ENCODE measurements at places on chromosomes 6 and 20.

- no peak for DNase-seq
Measured at GRCh38 chr6:39951716-39952115, 17.5 kb upstream of the MOCS1 start.

DNA sequence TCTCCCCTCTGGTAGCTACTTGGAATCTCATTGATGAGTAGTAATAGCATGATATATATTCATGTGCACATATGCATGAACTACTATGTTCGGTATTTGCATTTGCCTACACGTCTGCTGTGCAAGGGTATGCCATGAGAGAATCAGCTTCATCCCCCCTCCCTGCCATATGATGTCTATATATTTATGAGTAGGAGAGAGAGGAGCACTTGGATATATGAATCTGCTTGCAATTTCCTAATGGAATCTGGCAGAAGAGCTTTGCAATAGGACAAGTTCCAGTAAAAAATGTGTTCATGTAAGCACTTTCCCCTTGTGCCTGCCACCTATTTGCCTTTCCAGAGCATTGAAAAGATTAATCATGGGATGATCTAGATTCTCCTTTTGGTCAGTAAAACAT is 76.2 kb upstream of the BACH2 start:
- DNase-seq: no peak

DNA sequence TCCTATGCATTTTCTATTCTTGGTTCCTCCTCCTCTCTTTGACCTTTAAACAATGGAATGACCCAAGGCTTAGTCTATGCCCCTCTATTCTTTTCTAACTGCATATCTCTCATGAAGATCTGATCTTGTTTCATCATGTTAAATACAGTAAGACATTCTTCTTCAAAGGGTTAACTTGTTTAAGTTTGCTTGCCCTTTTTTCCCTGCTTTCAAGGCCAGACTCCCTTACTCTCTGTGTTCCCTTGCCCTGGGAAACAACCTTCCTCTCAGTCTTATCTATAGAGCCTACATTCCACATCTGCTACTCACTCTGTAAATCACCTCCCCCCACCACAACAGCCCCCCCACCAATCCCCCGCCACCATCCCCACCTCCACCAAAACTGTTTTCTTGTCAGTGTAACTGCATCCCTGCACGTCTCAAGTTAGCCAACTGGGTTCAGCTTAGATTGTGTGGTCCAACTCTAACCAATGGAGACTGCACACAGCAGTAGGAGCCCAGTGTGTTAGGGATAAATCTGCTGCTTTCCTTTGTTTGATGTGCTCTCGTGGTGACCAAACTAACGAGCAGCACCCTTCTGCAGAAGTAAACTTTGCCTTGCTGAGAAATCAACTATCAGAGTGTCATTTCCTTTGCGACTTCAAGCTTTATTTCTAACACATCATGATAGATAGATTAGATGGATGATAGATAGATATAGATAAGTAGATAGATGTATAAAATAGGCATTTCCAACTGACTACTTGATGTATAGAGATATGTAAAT is 12.6 kb downstream of the SPTLC3 start:
- no peak for DNase-seq

DNA sequence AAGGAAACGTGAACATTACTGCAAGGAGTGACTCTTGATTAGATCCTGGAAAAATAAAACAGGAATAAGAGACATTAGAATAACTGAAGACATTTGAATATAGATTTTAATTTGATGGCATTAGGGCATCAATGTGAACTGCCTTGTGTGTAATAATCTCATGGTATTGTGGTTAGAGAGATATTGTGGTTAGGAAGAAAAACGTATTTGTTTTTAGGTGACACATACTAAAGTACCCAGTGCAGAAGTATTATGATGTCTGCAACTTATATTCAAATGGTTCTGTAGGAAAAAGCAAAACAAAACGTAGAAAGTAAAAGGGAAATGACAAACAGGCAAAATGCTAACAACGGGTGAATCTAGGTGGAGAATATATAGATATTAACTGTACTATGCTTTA is 65.9 kb upstream of the OGFRL1 start:
- DNase-seq: no peak

DNA sequence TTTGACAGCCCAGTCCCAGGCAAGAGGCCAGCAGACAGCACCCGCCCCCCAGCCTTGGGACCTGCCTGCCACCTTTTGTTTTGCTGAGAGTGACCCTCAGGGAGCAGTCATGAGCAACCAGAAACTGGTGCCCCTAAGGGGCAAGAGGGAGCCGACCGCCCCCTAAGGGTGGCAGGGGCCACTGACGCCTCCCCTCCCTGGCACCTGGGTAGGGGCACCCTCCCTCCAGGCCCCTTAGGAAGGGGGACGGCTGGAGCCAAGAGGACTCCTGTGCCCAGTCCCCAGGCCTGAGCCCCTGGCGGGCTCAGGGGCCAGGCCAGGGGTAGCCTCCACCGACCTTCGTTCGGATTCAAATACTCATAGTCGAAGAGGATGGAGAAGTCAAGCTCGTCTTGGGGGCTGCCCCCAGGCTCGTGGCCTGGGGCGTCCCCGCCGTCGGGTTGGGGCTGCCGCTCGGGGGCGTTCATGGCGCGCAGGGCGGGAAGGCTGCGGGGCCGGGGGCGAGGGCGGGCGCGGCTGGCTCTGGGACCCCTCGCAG is 417 bp downstream of the NFATC2 start:
- peak; percentile 36 for DNase-seq

- DNase-seq: no peak
Measured at GRCh38 chr6:91352878-91353277, 766.0 kb upstream of the MAP3K7 start.

- no peak for DNase-seq
Measured at GRCh38 chr20:57179265-57179664, 87.2 kb downstream of the BMP7 start.

DNA sequence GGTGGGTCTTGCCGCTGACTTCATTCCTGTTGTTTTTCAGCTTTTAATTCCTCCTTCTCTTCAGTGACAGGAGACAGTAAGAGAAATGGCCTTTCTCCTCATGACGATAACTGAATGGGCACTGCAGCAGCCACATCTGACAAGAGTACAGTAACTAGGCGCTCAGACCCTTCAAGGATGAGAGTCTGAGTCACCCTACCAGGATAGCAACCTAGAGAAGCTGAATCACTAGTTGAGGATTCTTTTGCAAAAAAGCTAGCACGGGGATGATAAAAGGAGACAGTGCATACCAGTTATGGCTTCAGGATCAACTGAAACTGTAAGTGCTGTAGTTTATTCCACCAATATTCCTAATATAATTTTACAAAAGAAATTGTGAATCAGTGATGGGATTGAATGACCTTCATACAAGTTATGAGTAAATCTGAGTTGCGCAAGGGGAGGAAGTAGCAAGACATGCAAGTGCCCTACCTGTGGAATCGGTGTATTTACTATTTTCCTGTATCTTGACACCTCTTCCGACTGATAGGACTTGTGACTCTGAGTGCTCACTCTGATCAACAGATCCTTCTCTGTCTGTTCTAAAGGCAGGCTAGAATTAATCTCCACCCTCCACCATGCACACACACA is 161.8 kb upstream of the GRIK2 start:
- no peak for DNase-seq

DNA sequence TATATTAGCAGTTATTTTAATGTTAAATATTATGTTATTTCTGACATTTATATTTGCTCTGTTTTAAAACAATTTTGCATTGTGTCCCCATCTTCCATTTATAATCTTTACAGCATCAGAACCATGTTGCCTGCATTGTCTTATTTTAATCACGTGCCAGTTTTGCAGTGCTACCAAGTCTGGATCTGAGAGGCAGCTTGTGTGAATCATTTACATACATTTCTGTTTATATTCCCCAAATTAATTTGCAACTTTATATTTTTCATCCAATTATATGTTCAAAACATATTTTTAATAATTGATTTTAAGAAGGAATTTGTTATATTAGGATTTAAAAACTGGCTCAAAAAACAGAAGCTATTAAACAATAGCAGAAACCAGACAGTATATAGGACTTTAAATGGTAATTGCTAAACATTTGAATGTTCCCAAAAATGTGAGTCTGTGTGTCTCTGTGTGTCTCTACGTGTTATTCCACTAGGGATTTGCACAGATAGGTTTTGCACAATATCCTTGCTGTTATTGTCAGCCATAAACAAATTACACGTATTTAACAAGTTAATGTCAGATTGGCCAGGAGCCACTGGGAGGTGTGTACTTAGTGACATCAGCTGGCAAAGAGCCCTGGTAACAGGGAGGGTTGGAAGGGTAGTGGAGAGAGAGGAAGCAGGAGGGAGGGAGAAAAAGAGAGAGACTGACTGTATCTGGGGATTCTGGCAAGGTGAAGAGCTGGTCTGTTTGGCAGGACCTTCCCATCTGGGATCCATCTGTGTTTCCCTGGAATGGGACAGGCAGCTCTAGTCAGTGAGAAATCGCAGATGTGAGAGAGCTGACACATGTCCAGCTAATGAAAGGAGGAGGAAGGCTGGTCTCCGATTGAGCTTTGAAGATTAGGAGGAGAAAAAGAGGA is 72.1 kb downstream of the CBFA2T2 start:
- no peak for DNase-seq

- peak; percentile 18 for DNase-seq
Measured at GRCh38 chr6:142943711-142944123, 1.3 kb downstream of the HIVEP2 start.

- peak; percentile 56 for DNase-seq
Measured at GRCh38 chr20:13261460-13262301, 40.6 kb downstream of the ISM1 start.

- no peak for DNase-seq
Measured at GRCh38 chr6:6614983-6615349, 26.4 kb downstream of the LY86 start.

GRCh38 chr6:400815-401214 is 9.3 kb downstream of the IRF4 start:
- DNase-seq: no peak

DNA sequence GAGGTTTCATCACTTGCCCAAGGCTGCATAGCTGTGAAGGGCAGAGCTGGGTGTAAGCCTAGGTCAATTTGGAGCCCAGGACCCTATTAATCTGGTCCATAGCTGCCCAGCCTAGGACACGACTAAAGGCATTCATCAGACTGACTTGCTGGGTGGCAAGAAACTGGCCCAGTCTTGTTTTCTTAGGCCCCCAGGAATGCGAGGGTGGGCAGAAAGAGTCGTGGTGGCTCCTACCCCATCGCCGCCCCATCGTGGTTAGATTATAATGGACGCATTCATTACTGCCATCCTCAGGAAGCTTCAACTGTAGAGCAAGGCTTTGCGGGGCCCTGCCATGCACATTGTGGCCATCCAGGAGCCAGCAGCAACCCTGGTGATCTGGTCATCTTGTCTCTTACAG is 16.1 kb downstream of the DYNLRB1 start:
- DNase-seq: no peak

DNA sequence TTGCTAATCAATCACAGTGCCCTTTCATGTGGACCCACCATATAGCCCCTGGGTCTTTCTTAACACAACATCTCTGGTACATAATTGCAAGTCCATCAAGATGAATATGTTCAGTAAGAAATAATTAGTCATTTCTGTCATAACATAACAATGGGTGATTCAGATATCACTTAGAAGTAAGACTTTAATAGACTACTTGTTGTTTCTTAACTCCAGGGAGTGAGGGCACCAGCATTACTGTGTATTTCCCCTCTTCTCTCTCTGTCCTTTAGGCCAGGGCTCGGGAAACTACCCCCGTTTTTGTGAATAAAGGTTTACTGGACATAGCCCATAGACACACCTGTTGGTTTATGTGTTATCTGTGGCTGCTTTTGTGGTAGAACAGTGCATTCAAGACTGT is 123.5 kb downstream of the SLC24A3 start:
- DNase-seq: no peak

Measured in T-helper 9 cell (primary cell).